ENCODE measurements at places on chromosomes 1 and 21.

GRCh38 chr1:94000510-94001282 lies 91.5 kb upstream of the GCLM start:
- no peak for DNase-seq

- DNase-seq = no peak
Measured at GRCh38 chr1:96309783-96310182, 411.8 kb upstream of the PTBP2 start.

- no peak for DNase-seq
Measured at GRCh38 chr21:25324666-25325065, 282.6 kb downstream of the MRPL39 start.

- DNase-seq = no peak
Measured at GRCh38 chr1:209527372-209527771, 56.1 kb upstream of the CAMK1G start.

GRCh38 chr1:236507022-236507700 lies 16.6 kb upstream of the LGALS8 start:
- no peak for DNase-seq

DNA sequence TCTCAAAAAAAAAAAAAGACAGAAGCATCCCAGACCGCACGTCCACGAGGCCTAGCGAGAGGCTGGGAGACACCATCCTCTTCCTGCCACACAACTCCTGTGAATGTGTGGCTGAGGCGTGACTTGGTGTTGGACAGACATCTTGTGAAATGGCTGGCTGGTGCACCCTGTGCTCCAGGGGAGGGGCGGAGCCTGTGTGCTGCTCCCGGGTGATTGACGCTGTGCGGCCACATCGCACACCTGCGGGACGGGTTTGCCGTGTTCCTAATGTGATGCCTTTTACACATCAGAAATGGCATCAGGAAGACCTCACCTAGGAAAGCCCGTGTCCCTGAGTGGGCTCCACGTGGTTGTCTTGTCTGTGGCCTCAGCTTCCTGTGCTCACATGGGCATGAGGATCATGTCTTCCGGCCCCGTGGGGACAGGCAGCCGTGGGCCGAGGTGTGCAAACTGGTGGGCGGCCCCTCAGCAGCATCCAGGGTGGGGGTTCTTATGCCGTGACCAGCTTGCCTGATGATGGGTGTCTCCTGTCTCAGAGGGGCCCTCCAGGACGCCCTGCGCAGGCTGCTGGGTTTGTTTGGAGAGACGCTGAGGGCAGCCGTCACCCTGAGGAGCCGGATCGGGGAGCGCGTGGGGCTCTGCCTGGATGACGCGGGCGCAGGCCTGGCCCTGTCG lies 64.4 kb downstream of the PCNT start:
- DNase-seq = no peak

GRCh38 chr1:56133522-56134472 lies 445.6 kb downstream of the PLPP3 start:
- DNase-seq = no peak

- no peak for DNase-seq
Measured at GRCh38 chr1:203475012-203475981, at the start of gene PRELP. PRELP (plus strand) TSS chr1:203475806; CDS start chr1:203483185, 7,379 bp downstream.

- no peak for DNase-seq
Measured at GRCh38 chr1:90356991-90357390, 360.1 kb downstream of the BARHL2 start.

DNA sequence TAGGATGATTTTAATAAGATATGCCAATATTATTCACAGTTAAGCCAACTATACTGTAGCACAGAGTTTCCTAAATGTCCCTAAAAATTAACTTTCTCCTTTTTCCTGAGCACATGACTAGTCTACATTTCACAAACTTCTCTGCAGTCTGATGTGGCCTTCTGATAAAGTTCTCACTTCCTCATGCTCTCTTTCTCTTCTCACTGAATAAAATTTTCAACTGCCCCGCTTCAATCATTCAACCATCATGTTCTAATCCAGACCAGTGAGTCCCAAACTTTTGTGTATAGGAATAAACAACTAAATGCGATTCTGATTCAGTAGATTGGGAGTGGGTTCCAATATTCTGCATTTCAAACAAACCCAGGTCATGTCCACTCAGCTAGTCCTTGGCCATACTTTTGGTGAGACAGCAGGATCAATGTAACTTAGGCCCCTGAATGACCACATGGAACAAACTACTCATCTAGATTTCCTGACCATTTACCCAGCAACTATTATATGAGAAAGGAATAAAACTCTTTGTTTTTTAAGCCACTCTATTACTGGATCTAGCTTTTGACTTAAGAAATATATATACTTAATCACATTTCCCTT lies 20.1 kb downstream of the TUT4 start:
- DNase-seq = no peak

- DNase-seq = peak; percentile 8
Measured at GRCh38 chr21:35933466-35933865, 126.9 kb downstream of the SETD4 start.

DNA sequence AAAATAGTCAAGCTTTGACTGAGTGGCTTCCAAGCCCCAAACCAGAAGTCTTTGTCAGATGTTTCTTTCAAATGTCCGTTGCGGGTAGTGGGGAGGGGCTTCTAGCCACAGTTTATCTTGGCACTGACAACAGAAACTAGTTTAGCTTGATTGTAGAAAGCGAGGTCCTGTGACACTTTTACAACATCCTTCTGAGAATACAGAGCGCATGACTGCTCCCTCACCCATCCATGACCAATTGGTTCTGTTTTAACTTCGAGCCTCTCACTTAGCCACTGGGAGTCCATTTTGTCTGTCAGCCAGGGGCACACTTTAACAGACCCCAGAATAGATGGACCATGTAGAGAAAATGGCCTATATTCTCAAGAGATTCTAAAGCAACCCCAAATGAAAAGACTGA lies 199.2 kb upstream of the ST6GALNAC5 start:
- no peak for DNase-seq

DNA sequence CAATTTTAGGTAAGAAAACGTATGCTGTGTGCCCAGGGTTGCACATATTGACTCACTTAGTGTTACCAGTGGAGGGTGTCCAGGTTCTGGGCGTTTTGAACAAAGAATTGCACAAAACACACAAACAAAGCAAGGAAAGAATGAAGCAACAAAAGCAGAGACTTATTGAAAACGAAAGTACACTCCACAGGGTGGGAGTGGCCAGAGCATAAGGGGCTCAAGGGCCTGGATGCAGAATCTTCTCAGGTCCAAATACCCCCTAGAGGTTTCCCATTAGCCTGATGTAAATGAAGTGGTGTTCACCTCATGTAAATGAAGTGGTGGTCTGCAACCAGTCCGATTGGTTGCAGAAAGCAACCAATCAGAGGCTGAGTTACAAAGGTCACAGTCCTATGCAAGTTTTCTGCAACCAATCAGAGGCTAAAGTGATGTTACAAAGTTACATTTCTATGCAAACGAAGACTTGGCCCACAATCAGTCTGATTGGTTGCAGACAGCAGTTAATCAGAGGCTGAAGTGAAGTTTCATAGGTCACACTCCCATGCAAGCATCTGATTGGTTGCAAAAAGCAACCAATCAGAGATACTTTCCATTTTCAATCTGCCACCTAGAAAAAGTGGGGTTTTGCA lies 228.3 kb downstream of the ST6GALNAC3 start:
- no peak for DNase-seq

DNA sequence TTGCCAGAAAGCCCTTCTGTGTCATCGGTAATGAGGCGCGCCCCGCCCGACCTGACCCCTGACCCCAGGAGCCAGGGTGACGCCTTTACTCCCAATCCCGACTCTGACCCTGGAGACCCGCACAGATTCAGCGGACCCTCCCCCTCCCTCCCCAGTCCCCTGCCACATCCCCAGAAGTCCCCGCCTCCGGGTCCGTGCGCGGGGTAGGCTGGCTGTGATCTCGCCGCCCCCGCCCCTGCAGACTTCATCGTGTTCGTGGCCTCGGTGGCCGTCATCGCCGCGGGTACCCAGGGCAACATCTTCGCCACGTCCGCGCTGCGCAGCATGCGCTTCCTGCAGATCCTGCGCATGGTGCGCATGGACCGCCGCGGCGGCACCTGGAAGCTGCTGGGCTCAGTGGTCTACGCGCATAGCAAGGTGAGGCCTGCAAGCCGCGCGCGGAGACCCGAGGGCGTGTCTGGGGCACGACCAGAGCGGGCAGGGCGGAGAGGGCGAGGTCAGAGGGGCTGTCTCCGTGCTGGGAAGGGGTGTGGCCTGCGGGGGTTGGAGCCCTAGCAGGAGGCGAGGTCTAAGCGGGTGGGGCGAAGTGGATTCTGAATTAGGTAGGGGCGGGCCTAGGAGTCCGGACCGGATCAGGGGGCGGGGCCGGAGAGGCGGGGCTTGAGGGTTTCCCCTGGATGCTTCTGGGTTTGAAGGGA lies 34.8 kb downstream of the KCNQ4 start:
- peak; percentile 85 for DNase-seq

DNA sequence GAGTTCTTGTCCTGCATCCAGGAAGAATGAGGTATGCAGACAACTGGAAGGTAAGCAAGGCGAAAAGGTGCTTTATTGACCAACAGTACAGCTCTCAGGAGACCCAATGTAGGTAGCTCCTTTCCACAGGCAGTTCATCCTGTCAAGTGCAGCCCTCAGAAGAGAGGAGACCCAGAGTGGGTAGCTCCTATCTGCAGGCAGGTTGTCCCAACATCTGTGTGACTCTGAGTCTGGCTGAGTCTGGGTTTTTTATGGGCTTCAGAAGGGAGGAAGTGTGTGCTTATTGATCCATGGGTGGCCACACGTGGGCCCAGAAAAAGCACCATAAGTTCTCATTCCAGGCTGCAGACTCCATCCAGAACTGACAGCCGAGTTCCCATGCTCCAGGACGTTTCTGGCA lies 34.0 kb downstream of the ZNF691 start:
- no peak for DNase-seq

DNA sequence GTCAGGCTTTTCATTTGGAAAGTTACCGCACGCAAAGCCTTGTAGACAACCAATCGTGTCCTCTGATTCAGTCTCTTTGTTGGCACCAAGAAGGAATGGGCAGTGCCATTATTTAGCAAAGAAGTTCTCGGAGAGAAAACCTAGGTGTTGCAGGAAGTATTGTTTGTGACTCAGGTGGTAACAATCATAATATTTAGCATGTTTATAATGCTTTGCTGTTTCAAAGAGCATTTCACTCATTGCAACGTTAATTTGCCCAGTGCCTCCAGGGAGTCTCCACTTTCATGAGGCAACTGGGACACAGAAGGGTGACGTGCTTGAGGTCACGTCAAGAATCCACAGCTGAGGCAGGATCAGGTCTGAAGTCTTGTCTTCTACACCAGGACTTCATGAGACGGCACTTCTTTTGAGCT lies 31.4 kb downstream of the STPG1 start:
- no peak for DNase-seq

- DNase-seq = no peak
Measured at GRCh38 chr1:6635910-6636760, 11.5 kb downstream of the THAP3 start.

DNA sequence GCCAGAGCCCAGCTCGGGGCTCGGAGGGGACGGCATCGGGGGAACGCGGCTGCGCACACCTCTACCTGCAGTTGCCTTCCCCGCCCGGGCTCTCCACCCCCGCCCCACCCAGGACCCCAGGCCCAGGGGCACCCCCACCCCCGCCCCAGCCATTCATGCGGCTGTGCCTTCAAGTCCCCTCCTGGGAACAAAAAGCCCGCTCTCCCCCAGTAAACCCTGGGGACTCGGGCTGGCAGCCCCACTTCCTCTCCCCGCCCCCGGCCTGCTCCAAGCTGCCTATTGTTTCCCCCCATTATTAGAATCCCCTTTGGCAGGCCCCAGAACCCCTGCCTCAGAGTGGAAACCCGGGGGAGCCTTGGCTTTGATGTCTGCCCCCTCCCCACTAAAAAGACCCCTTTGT lies 18.0 kb downstream of the MEGF6 start:
- DNase-seq = no peak

DNA sequence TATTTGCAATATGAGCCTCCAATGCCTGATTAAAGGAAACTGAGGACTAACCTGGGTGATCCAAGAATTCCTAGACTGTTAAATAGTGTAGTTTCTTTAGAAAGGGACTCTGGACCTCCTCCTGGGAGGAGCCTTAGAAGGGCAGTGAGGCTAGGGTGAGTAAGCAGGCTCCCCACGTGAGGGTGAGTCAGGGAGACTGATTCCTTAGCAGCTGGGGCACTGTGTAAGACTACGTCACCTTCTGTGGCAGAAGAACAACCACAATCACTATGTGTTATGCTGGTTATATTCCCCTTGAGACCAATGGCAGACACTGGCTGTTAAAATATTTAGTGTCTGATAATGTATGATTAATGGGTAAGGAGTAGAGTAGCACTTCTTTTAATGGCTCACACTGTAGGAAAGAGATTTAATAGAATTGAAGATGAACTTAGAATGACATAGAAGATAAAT lies 53.3 kb upstream of the SYT14 start:
- DNase-seq = no peak

DNA sequence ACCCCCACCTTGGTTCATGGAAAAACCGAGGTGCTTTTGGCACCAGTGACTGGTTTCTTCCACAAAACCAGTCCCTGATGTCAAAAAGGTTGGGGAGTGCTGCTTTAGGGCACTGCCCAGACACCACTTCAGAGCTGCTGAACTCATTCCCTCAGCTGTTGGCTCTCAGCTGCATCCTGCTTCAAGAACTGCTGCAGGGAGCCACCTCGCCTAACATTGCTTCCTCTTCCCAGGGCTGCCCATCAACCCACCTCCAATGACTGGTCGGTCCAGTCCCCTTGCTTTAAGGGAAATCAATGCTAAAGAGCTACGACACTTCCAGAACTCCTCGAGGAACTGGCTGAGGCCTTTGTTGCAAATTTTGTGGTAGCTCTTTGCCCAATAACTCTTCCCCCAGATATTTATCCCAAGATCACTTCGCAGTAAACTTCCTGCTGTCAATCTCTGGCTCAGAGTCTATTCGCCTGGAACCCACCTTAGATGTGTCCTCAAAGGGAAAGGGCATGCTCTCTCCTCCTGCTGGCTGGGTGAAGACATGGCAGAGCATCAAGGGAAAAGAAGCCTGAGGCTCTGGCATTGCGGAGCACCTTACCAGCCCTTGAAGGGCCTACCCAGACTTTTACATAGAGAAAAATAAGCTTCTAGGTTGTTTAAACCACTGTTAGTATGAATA lies 29.0 kb downstream of the C1orf52 start:
- no peak for DNase-seq
